Amniotic epithelial cell (primary cell): ENCODE measurements at places on chromosomes 13 and 19.

GRCh38 chr19:52224211-52224610 lies 34.4 kb downstream of the PPP2R1A start:
- DNase-seq, result no peak

DNA sequence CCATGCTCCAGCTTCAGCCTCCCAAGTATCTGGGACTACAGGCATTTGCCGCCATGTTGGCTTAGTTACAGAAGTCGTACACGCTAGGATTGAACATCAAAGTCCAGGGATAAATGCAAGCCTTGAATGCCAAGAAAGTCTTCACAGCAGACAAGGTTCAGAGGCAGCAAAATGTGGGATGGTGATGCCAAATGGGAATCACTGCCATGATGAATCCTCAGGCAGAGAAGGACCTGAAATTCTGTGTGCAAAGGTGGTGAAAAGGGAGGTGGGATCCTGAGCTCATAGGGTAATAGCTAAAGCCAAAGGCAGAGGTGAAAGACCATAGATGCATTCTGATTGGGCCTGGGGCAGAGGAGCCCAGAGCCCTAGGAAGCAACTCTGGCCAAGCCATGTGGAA lies 79.3 kb upstream of the STK24 start:
- DNase-seq, result no peak

- no peak for DNase-seq
Observed at GRCh38 chr19:3276341-3276799, 51.9 kb downstream of the CELF5 start.

GRCh38 chr19:48646722-48647216 lies 782 bp upstream of the CA11 start:
- peak; percentile 84 for DNase-seq

- DNase-seq, result peak; percentile 89
Observed at GRCh38 chr13:93847162-93847561, 620.6 kb downstream of the GPC6 start.

DNA sequence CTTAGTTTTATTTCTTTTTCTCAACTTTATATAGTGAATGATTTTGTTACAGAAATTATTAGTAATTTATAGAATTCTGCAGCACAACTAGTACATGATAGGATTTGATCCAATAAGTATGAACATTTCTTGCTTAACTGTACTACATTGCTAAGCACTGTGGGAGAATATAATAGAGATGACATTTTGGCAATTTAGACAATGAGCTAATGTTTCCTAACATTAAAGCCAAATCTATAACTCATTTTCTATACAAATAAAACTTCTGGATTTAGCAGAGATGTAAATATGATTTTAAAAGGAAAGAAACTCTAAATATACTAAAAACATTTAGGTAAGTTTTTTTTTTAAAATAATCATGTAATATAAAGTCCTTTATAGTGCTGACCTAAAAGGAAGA lies 87.3 kb downstream of the FNDC3A start:
- no peak for DNase-seq

DNA sequence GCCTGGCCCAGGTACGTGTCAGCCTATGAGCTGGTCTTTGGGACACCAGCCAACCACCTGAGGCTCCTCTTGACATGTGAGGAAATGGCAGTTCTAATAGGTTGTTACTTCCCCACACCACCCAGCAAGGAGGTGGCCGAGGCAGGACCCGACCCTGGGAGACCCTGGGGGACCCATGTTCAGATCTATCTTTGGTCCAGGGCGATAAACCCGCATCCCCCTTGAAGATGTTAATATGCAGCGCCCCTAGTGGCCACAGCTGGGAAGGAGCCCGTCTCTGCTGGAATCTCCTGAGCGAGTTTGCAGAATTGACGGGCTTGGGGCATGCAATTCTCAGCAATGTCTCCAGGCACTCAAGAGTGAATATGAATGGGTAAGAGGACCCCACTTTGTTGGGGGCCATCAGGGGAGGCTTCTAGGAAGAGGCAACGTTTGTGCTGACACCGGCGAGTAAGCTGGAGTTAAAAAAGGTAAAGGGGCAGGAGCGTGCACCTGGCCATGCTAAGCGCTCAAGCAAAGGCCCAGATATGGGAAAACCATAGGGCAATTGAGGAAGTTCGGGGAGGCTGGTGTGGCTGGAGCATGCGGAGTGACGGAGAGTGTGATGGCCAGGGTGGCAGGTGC lies 1.5 kb upstream of the MYO1F start:
- DNase-seq, result peak; percentile 43

GRCh38 chr19:2529473-2529918 lies 53.6 kb downstream of the GADD45B start:
- DNase-seq, result peak; percentile 84

- DNase-seq, result no peak
Observed at GRCh38 chr19:30676990-30677679, 305.0 kb downstream of the ZNF536 start.

GRCh38 chr13:94783489-94783888 lies 71.1 kb upstream of the SOX21 start:
- DNase-seq, result no peak

DNA sequence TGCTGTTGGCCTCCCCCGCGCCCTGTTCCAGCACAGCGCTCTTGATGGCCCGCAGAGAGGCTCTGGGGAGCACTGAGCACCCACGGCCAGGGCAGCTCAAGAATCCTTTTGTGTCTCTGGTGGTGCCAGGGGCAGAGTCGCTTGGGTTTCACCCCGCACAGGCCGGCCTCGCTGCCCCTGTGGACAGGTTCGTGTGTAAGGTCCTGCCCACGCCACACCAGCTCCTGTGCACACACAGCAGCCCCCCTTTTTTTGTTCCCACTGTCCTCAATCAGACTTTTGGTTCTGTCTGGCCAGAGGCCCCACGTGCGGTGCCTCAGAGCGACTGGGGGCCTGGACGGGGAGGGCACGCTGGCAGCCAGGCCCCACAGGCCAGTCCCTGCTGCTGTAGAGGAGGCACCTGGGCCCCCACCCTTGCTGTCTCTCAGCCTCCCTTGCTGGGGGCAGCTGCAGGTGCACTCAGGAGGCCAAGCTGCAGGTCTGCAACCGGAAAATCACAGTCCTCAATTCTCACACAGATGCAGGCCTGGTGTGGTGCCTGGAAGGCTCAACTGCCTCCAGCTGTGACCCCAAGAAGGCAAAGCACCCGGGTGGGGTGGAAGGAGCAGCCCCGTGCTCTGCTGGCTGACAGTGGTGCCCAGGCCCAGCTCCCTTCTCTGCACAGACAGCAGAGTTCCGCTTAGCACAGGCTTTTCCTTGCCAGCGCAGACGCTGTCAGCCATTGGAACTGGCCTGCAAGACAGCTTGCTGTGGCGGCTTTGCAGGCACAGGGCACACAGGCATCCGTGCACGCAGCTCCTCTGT lies 12.6 kb upstream of the F7 start:
- DNase-seq, result no peak

DNA sequence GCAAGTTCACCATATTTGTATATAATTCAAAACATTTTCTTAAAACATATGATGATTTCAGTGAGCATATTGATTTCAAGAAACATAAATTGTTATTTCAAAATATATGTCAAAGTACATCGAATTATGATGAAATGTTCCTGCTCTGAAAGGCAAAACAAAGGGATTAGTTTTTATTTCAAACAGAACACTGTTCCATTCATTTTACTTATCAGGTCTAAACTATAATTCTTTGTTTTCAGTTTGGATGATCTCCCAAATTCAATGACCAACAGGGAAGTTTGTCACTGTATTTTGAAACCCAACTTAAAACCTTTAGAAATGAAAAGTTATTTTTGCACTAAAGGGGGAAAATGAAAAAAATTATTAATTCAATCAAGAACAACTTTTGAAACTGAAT lies 610.2 kb downstream of the SLITRK1 start:
- DNase-seq, result no peak

- no peak for DNase-seq
Observed at GRCh38 chr13:44049081-44049945, 169.6 kb downstream of the LACC1 start.

DNA sequence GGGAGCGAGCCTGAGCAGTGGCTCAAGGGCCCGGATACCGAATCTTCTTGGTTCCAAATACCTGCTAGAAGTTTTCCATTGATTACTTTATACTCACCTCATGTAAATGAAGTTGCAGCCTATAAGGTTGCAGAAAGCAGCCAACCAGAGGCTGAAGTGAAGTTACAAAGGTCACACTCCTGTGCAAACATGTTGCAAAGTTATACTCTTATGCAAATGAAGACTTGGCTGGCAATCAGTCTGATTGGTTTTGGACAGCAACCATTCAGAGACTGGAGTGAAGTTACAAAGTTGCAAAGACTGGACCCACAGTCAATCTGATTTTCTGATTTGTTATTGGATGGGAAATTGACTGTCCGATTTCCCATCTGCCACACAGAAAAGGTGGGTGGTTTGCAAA lies 152.5 kb downstream of the GGACT start:
- DNase-seq, result no peak

DNA sequence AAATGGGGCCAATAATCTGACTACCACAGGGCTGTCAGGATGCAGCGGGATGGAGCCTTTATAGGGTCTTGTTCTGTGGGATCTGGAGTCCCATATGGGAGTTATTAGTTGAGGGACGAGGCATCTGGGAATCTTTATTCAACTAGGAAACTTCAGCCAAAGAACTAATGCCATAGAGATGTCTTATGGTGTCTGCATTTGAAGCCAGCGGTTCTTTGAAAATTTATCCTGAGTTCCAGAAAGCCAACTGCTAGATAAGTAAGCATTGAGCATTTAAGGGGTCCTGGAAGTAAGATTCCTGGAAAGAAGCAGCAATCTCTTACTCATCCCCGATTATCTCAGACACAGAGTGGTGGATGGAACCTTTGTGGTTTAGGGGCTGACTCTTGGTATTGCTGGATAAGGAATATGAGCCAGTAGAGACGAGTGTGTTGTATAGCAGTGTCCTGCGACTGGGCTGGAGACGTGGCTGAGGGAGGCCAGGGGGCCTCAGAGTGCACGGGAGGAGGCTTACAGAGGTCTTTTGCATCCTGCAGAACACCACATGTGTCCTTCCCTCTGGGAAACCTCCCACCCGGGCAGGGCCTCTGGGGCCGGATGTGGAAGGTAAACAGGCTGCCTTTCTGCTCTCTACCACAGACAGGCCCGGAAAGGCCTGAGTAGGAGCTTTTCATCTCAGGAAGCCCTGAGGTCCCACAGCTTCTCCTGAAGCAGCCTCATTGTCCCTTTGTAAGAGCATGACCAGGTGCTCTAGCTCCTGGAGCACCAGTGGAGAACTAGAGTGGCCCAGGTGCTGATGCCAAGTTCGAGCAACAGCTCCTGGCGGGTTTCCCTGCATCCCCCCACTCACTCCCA lies 28.8 kb downstream of the ACTN4 start:
- DNase-seq, result peak; percentile 96

DNA sequence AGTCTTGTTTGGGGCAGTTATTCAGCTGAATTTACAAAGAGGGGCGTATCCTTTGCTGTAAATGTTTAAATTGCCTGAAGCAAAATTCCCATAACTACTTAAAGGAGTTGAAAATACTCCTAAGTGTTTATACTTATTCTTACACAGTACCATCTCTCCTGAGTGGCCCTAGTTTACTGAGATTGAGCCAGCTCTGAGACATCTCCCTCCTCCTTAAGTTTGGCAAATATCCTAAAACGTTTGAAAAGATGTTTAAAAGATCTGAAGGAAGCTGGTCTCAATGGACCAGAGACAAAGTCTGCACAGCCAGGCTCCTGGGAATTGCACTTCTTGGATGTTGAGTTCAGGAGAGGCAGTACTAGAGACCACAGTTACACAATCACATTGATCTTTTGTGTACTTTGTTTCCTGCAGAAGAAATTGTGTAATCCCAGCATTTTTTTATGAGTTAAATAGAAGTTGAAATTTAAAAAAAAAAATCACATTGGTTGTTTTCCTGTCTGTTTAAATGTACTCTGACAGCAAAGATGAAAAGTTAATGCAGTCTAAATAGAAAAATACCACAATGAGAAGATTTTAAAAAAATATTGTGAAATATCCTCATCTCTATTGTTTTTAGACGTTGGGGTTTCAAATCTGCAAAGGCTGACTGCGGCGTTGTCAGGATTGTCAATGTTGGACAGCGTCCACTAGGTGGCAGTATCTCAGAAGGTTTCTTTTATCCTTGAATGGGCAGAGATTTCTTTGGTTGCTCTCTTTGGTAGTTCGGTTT lies 20.7 kb downstream of the TNFSF11 start:
- peak; percentile 82 for DNase-seq

GRCh38 chr19:35171730-35172129 lies 17.2 kb downstream of the FXYD5 start:
- no peak for DNase-seq

DNA sequence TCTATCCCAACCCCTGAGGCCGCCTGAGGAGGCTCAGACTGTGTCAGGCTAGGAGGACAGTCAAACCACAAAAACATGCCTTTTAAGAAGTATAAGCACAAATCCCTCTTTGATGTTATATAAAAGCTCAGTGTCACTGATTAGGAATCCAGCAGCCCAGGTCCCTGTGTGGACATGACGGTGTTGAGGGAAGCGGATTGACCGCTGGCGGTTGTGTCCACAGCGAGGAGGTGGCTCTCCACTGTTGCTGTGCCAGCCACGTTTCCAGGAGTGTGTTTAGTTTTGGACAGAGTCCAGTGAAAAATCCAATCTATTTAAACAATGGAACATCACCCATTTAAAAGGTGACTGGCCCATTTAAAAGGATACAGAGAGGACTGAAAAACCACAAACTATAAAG lies 7.5 kb upstream of the GJA3 start:
- no peak for DNase-seq

- DNase-seq, result peak; percentile 18
Observed at GRCh38 chr13:110173247-110173818, 133.6 kb downstream of the COL4A1 start.

- no peak for DNase-seq
Observed at GRCh38 chr13:49217962-49218492, 2.1 kb upstream of the MLNR start.

DNA sequence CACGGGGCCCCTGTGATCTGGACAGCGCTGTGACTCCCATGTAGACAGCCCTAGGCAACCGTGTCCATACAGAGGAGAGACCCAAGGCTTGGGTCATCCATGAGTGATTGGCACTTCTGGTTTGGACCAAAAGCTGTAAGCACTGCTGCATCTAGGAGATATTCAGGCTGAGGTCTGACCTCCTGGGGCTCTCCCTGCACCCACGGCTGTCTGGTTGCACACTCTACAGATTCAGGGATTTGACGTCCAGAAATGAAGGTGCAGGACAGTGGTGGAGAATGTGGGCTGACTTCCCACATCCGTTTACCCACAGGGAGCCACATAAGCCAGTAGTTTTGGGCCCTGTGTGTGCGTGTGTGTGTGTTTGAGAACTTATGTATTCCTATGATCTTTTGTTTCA lies 76.2 kb upstream of the ARHGEF7 start:
- no peak for DNase-seq

DNA sequence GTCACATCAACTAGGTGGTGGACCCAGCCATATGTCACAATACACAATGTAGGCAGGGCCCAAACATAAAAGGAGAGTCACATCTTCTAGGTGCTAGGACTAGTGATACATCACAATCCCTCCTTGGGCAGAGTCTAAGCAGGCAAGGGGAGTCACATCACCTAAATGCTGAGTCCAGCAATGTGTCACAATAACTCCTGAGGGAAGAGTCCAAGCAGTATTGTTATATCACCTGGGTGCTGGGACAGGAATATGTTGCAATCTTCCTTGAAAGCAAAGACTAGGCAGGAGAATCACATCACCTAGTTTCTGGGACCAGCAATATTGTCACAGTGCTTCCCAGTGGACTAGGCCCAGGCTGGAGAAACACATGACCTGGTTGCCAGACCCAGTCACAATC lies 29.4 kb upstream of the ZNF729 start:
- DNase-seq, result no peak
